G401 (cell line): ENCODE measurements at places on chromosomes 5 and 9. TPM values are rescaled to one million over a fixed set of nuclear protein-coding genes. Genes with fewer than 3 reads are reported as not detected.

GRCh38 chr5:68673106-68673822 lies 420.6 kb upstream of the SLC30A5 start:
- peak; percentile 10 for DNase-seq

GRCh38 chr5:40831346-40832210 lies 3.4 kb downstream of the RPL37 start:
- DNase-seq: no peak

- no peak for DNase-seq
Observed at GRCh38 chr5:94540856-94541494, 77.4 kb downstream of the KIAA0825 start.

- DNase-seq: no peak
Observed at GRCh38 chr9:133683586-133684120, 47.5 kb downstream of the DBH start.

GRCh38 chr9:71887362-71887761 lies 23.6 kb downstream of the ABHD17B start:
- no peak for DNase-seq

DNA sequence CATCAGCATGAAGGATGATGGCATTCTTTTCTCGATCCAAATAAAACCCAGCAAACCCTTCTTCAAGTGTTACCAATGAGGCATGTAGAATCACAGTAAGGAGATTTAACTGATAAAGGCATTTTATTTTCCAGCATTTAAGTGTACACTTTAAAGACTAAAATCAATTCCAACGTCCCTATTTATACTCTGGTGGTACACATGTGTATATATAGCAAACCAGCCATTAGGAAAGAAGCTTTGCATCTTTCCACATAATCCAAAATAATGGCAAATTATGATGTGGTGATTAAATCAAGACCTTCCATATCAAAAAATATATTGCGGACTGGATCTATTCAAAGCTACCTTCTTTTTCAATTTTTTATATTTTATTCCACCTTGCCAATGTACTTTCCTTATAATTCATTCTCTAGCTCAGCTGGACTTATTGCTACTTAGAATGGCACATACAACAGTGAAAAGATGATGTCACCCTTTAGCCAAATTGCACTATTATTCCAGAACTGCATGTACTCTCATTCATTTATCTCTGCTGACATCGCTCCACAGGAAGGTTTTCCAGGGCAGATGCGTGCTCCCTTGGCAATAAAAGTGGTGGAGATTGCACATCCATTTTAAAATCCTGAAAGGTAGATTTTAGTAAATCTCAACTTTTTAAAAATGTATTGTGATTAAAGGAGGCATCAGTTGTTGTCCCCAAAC lies 63.3 kb upstream of the SLC30A5 start:
- no peak for DNase-seq

GRCh38 chr5:7828269-7828668 lies 22.7 kb downstream of the CFAP90 start:
- no peak for DNase-seq

DNA sequence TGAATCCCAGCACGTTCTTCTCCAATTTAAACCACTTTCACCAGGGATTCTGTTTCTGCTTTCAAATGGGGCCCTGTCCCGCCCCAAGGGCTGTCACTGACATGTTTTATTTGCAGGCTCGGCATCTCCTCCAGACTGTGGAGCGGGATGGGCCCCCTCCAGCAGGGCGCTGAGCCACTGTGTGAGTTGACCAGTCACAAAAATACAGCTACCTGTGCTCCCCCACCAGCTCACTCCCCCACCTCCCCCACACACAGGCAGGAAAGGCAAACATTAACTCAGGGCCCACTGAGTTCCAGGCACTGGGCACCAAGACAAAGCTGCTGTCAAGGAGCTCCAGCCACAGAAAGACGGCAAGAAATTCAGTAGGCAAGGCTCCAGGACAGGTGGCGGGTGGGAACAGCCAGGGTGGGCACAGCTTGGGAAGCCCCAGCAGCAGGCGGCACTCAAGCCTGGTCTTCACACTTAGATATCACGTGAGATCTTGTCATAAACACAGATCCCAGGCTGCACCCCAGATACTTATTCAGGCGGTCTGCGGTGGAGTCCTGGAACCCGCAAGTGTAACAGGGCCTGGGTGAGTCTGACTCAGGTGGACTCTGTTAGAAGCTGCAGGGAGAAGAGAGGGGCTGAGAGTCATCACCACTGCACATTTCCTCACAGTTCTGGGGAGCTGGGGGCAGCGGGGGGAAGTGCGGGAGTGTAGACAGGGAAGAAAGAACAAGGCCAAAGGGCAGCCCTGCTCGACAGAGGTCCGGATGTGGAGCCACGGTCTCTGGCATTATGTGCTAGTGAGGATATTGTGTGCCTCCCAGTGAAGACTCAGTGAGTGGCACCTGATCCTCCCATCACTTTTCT lies 44.7 kb downstream of the OR2V1 start:
- no peak for DNase-seq

- peak; percentile 48 for DNase-seq
Observed at GRCh38 chr5:178941361-178941760, 363 bp downstream of the ZNF454 start.

GRCh38 chr9:2790466-2790865 lies 53.4 kb downstream of the PUM3 start:
- no peak for DNase-seq

- no peak for DNase-seq
Observed at GRCh38 chr5:146836226-146836842, 42.2 kb downstream of the PPP2R2B start.

DNA sequence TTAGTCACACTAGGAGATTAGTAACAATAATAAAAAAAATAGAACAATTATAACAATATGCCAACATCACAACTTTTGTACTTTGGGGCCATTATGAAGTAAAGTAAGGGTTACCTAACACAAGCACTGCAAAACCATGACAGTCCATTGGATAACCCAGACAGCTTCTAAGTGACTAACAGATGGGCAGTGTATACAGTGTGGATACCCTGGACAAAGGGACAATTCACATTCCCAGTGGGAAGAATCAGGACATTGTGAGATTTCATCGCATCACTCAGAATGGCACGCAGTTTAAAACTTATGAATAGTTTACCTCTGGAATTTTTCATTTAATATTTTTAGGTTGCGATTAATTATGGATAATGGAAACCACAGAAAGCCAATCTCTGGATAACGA lies 45.6 kb upstream of the JADE2 start:
- DNase-seq: no peak

DNA sequence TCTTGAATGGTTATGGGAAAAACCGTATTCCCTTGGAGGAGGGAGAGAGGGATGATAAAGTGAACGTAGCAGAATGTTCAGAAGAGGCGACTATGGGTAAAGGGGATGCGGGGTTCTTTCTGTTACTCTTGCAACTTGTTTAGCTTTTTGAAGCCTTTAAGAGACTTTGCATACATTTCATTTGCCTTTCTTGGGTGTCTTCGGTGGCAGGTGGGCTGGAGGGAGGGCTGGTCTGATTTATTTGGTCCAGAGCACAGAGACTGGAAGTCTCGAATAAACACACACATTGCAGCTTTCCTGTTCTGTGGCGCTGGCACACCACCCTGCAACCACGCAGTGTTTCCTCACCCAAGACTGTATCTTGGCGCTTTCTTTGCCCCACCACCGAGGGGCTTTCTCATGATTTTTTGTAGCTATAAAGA lies 23.2 kb downstream of the TTF1 start:
- no peak for DNase-seq

GRCh38 chr9:134267881-134268724 lies 58.2 kb upstream of the RXRA start:
- no peak for DNase-seq

GRCh38 chr5:78016863-78017529 lies 240.9 kb upstream of the TBCA start:
- no peak for DNase-seq

- no peak for DNase-seq
Observed at GRCh38 chr5:102834438-102834964, 79.4 kb downstream of the PAM start.

GRCh38 chr9:134666831-134667230 lies 25.2 kb downstream of the COL5A1 start:
- DNase-seq: no peak

GRCh38 chr5:168076561-168076991 lies 214.9 kb upstream of the WWC1 start:
- no peak for DNase-seq

GRCh38 chr9:95286151-95286550 lies 31.4 kb downstream of the FANCC start:
- no peak for DNase-seq

- no peak for DNase-seq
Observed at GRCh38 chr5:135669416-135669815, 90.6 kb upstream of the CXCL14 start.

GRCh38 chr5:179609834-179610108 lies 13.7 kb downstream of the HNRNPH1 start:
- DNase-seq: no peak

GRCh38 chr5:38888041-38888440 lies 42.2 kb downstream of the OSMR start:
- DNase-seq: no peak

- DNase-seq: peak; percentile 14
Observed at GRCh38 chr9:15430920-15431844, 8.5 kb downstream of the SNAPC3 start.

GRCh38 chr5:136001466-136001981 lies 27.3 kb upstream of the TGFBI start:
- no peak for DNase-seq

- DNase-seq: no peak
Observed at GRCh38 chr5:150081541-150082283, 4.6 kb downstream of the CSF1R start.

GRCh38 chr9:101026824-101027223 lies 1.7 kb upstream of the PLPPR1 start:
- no peak for DNase-seq

GRCh38 chr9:105344283-105344682 lies 99.8 kb downstream of the SLC44A1 start:
- no peak for DNase-seq

Gene GCNT1
- total RNA-seq: 0.43 and 1.5 TPM in 2 replicates

Gene PCDHB14
- 0.27 and 0.55 TPM in 2 replicates for total RNA-seq

Gene CPEB4
- total RNA-seq: 4.0 and 6.6 TPM in 2 replicates

Gene AQP3
- total RNA-seq: not detected in 2 replicates

Gene GFI1B
- total RNA-seq: 1.5 TPM in 1 of 2 replicates, not detected in the other

Gene DBH
- total RNA-seq: not detected in 2 replicates

Gene LPCAT1
- 71.5 and 143 TPM in 2 replicates for total RNA-seq

Gene ZNF454
- total RNA-seq: not detected in 2 replicates

Gene HAVCR2
- total RNA-seq: not detected in 2 replicates

Gene LAMC3
- 1.8 and 3.3 TPM in 2 replicates for total RNA-seq

Gene CRB2
- total RNA-seq: 18.2 and 18.7 TPM in 2 replicates

Gene PRELID1
- total RNA-seq: 393 and 426 TPM in 2 replicates

Gene C5orf58
- not detected in 2 replicates for total RNA-seq

Gene APBA1
- 3.0 TPM in 1 of 2 replicates, not detected in the other for total RNA-seq

Gene INSL4
- not detected in 2 replicates for total RNA-seq

Gene IFNB1
- total RNA-seq: not detected in 2 replicates

Gene NR5A1
- 0.54 and 0.55 TPM in 2 replicates for total RNA-seq

Gene IL5
- total RNA-seq: not detected in 2 replicates

Gene OXCT1
- 4.0 and 9.6 TPM in 2 replicates for total RNA-seq
